Endothelial cell (in vitro differentiated cells): ENCODE measurements at places on chromosomes 6 and 20. TPM values are rescaled to one million over a fixed set of nuclear protein-coding genes. Genes with fewer than 3 reads are reported as not detected.

Gene HNF4A
- total RNA-seq = not detected

Gene PPP1R14C
- 2.5 TPM for total RNA-seq

Gene ZNF512B
- total RNA-seq = 40.8 TPM

Gene SMPDL3A
- 10.3 TPM for total RNA-seq

Gene IPCEF1
- total RNA-seq = 18.8 TPM

Gene DUSP15
- total RNA-seq = 2.1 TPM

Gene MAN1A1
- total RNA-seq = 34.4 TPM

Gene OVOL2
- total RNA-seq = not detected

Gene PRDM13
- not detected for total RNA-seq

Gene FAM217A
- not detected for total RNA-seq

Gene EFCAB8
- 1.1 TPM for total RNA-seq

DNA sequence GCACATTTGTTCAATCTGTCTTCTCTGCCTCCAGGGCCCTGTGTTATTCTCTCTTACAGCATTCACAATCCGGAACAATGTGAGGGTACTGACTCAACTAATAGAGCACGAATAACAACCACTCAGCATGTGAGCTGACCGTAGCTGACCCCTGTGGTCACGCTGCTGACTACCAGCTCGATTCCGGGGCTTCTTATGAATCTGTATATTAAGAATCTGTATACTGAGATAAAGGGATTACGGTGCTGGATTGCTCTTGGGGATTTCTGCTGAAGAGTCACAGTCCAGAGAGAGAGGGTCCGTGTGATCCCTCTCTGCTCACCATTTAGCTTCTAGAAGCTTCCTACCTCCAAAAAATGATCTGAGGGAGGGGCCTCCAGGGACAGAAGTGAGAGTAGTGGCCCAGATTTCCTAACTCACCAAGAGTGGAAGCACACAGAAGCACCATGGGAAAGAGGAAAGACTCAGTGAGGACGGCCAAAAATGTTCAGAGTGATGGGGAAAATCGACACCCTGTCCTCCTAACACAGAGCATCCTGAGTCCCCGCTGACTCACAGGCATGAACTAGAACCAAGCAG, 156.2 kb downstream of the THBS2 start:
- no peak for DNase-seq

GRCh38 chr6:144315981-144316861, 31.1 kb downstream of the UTRN start:
- DNase-seq = no peak

GRCh38 chr20:17822039-17822438, 122.3 kb downstream of the BANF2 start:
- DNase-seq = no peak

DNA sequence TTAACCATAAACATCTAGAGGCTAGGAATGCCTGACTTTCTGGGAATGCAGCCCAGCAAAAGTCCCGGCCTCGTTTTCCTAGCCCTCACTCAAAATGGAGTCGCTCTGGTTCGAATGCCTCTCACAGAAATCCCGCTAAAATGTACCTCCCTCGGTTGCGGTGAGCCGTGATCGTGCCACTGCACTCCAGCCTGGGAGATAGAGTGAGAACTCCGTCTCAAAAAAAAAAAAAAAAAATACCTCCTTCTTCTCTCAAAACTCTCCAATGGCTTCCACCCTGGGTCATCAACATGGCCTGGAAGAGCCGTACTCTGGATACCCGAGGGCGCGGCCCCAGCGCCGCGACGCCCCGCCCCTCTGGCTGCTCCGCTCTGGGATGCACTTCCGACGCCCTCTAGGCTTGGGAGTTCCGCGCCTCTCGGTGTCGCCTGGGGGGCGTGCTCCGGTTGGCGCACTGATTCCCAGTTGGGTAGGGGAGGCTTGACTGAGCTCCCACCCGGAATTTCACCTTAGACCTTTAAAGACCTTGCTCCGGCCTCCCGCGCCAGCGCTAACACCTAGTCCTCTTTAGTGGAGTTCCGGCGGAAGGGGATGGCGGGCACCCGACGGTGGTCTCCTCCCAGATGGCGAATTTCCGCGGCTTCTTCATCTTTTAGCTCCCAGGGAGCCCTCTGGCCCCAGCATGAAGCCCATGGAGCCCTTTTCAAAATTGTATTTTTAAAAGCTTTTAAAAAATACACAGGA, 12.3 kb downstream of the HMGN4 start:
- DNase-seq = peak; percentile 65

DNA sequence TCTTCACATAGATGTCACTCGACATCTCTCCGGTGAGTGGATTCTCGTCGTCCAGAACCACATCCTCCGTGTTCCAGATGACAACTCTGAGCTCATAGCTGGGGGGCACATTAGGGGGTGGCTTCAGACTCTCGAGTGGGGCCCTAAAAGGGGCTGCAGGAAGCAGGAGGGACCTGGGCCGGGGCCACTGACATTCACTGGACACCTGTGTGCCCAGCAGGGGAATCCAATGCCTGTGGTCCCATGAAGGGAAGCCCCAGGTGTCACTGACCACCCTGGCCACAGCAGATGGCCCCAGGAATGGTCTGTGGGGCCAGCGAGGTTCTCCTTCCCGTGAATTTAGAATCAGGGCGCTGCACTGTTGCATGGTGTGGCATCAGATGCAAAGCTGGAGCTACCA, 18.7 kb downstream of the ERGIC3 start:
- DNase-seq = no peak

DNA sequence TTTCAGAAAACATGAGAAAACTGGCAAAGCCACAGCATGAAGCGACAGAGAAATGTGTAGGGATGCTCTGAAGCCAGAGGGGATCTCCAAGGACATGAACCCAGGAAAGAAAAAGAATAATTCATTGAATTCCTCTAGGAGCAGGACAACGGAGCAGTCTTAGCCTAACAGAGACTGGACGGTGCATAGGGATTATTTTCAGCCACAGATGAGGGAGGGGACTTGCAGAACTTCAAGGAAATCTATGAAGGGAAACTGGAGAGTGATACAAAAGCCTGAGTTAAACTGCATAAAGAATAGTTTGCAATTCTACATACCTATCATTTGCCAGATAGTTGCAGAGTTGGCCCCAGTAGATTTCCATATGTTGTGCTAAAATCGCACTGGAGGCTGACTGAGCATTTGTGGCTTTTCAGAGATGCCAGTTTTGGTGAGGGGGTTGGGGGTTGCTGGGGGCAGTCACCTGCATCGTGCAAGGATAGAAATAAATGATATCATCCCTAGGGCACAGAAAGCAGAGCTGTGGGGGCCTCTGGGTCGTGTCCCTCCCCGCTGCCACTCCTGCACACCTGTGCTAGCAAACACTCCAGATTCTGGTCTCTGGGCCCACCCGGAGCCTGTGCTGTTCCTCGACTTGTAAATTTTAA, 443.2 kb upstream of the JARID2 start:
- no peak for DNase-seq

DNA sequence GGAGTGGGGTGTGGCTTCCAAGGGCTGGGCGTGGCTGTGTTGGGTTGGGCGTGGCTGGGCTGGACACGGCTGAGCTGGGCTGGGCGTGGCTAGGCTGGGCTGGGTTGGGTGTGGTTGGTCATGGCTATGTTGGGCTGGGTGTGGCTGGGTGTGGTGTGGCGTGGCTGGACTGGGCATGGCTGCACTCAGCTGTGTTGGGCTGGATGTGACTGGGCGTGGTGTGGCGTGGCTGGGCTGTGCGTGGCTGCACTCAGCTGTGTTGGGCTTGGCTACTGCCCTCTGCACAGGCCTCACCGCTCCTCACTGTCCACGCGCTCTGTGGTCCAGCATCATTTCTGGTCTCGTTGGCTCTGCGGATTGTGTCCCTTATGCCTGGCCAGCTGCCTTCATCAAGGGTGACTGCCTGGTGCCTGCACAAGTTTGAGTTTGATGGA, 43.5 kb upstream of the SLCO4A1 start:
- DNase-seq = no peak

DNA sequence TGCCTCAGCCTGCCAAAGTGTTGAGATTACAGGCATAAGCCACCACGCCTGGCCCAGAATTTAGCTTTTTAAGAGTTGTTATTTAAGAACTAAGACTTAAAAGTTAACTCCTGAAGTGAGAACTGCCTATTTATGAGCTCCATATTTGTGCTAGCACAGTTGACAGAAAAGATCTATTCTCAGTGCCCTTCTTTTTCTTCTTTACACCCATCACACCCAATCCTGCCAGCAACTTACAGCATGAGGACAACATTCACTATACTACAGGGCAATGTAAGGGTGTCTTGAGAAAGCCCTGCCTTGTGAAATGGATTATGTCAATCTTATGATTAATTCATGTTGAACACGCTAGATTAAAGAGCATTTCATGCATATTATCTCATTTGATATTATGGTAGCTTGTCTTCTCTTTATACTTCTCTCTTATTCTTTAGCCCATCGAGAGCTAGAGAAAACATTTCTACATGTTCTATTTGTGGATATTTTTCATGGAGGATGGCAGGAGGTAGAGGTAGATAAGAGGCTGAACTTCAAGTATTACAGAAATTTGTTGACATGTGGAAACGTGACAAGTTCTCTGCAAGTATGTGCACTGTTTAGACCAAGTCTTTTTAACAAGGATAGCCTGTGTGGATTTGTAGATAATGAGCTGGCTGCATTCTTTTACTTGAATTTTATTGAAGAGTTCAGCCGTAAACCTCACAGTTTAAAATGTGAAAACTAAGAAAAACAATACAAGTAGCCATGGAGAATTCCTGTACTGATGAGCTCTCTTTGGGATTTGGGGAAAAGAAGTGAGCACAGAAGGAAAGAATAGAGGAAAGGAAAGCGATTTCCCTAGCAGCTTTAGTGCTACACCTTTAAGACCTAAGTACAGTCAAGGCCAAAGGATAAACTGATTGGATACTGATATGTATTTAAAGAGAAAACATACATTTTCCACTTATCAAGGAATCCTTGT, 212.2 kb downstream of the ARHGAP18 start:
- DNase-seq = no peak

GRCh38 chr6:156846845-156847599, 69.8 kb downstream of the ARID1B start:
- DNase-seq = peak; percentile 13

- peak; percentile 18 for DNase-seq
Measured at GRCh38 chr20:37282556-37282955, 6.9 kb upstream of the MANBAL start.

- no peak for DNase-seq
Measured at GRCh38 chr6:17035257-17036064, 66.4 kb upstream of the STMND1 start.

DNA sequence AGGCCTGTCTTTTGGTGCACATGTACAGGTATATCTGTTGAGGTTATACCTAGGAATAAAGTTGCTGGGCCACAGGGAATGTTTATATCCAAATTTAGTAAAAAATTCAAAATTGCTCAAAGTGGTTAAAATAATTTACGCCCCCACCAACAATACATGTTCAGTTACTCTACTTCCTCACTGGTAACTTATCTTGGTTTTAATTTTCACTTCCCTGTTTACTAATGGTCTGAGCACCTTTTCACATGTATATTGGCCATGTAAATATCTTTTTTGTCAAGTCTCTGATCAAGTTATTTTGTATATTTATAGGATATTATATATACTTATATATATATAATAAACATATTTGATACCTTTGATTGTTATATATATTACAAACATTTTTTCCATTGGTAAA, 9.7 kb downstream of the PDE7B start:
- DNase-seq = no peak

GRCh38 chr20:2006452-2007361, 12.8 kb upstream of the PDYN start:
- peak; percentile 32 for DNase-seq

DNA sequence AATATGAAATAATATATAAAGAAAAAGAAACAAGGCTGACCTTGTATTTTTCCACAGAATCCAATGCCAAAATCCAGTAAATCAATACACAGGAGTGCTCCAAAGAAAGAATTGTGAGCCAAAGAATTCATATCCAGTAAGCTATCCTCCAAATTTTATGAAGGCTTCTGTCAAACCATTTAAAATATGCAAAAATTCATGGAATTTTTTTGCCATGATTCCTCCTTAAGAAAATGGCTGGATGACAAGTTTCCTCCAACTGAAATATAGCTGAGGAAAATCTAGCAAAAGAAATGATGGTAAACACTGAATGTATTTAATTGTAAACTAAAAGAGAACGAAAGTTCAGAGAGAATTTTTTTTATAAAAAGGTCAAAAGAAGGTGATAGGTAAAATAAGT, 290.3 kb downstream of the UBE3D start:
- DNase-seq = no peak

GRCh38 chr6:33384581-33385020, 7.0 kb upstream of the KIFC1 start:
- no peak for DNase-seq

DNA sequence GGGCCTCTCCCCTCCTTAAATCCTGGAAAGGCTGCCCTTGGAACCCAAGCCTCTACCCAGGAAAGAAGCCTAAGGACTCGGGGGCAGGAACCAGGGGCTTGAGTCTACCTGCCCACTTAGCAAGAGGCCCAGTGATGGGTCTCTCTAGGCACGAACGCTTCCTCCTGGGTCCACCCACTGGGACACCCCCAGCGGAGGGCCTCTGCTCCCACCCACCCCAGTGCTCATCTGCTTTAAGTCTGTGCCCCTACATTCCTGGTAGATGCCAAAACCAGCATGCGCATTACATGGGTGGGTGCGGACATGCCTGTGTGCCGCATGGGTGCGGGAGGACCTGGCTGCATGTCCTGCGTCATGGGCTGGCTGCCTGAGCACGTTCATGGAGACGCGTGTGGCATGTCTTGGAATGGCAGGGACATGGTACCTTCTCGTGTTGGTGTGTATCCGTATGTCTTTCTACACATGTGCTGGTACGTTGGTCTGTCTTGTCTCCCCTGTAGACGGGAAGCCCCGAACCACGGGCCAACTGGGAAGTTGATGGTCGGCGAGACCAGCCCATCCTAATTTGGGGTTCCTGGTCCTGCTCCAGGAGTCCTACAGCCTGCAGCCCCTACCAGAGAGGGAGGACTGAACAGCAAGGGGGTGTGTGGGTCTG, 29.3 kb downstream of the SNPH start:
- no peak for DNase-seq

- DNase-seq = no peak
Measured at GRCh38 chr6:624979-625378, 31.9 kb downstream of the HUS1B start.

- no peak for DNase-seq
Measured at GRCh38 chr6:35026434-35027222, 114.5 kb downstream of the TCP11 start.

- DNase-seq = no peak
Measured at GRCh38 chr6:117740605-117741004, 65.3 kb downstream of the NUS1 start.

GRCh38 chr20:43976547-43976946, 61.9 kb downstream of the TOX2 start:
- DNase-seq = no peak

- no peak for DNase-seq
Measured at GRCh38 chr6:7512320-7512719, 29.2 kb upstream of the DSP start.

DNA sequence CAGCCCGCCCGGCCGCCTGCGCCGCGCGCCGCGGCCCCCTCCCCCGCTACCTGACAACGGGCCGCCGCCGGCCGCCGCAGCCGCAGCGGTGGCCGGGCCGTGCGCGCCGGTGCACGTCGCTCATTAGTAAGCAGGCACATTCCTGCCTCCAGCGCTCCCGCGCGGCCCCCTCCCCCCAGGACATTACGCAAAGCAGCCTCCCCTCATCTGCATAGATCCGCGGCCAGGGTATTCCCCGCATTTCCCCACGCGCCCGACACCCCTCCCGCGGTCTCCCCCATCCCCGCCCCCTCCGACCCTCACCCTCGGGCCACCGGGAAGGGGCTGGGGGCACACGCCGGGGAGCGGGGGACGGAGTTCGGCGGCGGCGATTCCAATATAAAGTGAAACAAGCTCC, at the start of gene HIVEP2:
HIVEP2 (minus strand) TSS at position 128 of the 397 bp plus-strand sequence. CDS start 170,438 bp downstream, outside the sequence.
- peak; percentile 83 for DNase-seq

- DNase-seq = no peak
Measured at GRCh38 chr20:19881990-19882389, 123.9 kb downstream of the RIN2 start.
